H7 (cell line): ENCODE measurements at places on chromosomes 7 and 10. TPM values are rescaled to one million over a fixed set of nuclear protein-coding genes. Genes with fewer than 3 reads are reported as not detected.

The SAMD9 gene
- total RNA-seq: 0.04 and 0.10 TPM in 2 replicates

The SFMBT2 gene
- 1.8 and 3.5 TPM in 2 replicates for total RNA-seq

DNA sequence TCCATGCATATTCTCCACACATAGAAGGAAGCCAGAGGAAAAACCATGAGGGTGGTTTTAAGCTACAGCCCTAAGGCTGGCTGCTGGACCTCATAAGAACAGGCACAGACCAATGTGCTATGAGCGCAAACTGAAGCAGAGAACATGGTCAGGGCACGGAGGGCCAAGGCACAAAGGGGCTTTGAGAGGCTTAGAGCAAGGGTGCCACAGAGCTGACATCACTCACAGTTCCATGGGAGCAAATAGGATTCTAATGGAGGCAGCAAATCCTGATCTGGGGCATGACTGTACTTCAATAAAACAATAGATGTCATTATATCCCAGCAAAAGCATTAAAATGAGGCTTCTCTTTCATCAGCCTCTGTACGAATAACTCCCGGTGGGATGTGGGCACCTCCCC lies 162.4 kb downstream of the COBL start:
- DNase-seq: no peak

The INMT gene
- 1.0 and 3.9 TPM in 2 replicates for total RNA-seq

DNA sequence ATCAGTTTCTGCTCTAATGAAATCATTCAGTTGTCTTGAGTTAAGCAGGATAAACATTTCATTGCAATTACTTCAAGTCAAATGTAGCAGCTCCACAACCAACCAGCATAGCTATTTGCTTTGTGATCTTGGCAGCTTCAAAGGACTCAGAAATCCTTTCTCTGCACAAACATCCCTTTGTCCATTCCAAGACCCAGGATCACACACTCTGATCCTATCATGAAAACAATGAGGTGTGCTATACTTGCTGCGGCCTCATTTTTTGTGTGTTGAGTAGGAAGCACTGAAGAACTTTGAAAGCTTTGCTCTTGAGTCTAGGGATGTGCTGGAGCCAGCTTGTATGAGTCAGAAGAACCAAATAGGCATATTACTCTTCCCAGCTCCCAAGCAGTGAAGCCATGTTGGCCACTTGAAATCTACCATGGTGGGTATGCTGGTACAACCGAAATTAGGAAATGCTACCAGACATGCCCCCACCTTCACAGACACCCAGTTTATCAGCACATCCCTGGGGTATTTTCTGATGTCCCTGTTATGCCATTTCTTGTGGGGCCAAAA lies 199.4 kb upstream of the PRSS58 start:
- no peak for DNase-seq

GRCh38 chr10:7185367-7185690 lies 225.5 kb downstream of the SFMBT2 start:
- DNase-seq: no peak
